ENCODE measurements at places on chromosomes 4 and X. TPM values are rescaled to one million over a fixed set of nuclear protein-coding genes. Genes with fewer than 3 reads are reported as not detected.

DNA sequence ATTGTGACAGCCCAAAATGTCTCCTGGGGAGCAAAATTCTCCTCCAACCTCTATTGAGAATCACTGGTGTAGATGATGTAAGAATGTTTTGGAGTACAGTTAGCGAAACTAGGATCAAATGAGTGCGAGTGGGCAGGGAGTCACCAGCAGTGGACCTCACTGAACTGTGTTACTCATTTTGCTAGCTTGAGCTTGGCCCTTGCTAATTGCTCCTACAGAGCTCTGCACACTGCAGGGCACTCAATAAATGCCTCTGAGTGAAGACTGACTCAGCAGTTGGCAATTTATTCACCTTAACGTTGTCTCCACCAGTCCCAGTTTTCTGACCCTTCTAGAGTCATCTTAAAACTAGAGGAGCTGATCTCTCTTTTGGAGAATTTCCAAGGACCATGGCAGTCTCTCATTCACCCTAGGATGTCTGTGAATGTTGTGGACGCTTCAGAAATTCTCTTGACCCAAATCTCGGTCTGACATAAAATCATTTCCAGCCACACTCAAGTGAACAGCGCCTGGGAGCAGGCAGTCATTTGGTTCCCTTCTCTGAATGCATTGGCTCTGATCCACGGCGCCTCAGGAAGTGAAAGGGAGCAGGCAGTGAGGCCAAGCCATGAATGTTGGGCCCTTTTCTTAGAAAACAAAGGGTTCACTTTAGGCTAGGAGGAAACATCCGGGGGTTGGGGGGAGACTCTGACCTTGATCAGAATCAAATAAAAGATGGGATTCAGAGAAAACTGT lies 148.1 kb downstream of the NWD2 start:
- peak; percentile 45 for DNase-seq

DNA sequence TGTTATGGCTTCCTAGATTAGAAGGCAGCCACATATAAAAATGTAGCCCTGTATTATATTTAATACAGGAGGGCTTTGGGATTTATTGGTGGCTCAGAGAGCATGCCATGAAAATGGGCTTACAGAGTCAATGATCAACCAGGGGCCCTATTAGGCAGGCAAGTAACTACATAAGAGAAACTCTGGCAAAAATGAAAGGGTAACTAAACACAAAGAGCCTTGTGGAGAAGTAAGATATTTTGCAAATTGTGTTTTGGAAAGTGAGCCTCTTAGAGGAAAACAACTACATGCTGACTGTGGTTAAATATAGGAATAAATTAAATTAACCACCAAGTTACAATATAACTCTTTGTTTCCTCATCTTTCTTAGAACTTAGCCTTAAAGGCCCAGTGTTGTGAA lies 5.5 kb downstream of the SAT1 start:
- DNase-seq: no peak

DNA sequence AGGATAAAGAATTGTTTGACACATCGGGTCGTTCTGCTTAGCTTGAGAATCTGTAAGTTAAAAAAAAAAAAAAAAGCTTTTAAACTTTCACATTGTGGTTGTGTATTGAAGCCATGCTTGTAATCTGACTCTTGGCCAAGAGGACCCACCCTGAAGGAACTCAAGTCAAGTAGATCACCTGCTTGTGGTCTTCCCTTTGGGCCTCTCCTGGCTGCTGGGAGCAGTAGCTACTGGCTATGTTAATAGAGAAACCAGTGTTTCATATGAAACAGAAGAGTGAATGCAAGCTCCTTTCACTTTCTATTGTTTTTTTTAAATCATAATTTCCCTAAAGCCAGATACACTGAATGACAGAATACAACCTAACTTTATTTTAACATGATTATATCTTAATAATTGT lies 402.4 kb upstream of the NDST4 start:
- DNase-seq: peak; percentile 10

DNA sequence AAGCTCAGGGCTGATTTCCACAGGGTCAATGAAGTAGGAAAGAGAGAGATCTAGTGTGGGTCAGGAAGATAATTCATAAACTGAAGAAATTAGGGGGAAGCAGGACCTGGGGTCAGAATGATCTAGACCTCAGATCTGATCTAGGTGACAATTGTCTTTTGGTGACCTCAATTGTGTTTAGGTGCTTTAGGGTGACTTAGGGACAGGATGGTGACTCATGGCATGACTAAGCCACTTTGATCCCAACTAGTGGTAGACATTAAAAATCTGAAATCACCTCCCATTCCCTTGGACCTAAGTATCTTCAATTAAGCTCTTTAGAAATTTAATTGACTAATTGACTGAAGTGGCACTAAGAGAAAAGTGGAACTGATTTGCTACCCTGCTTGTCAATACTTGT lies 36.7 kb upstream of the GRXCR1 start:
- no peak for DNase-seq

GRCh38 chr4:27098034-27098433 lies 237.4 kb downstream of the STIM2 start:
- DNase-seq: no peak

GRCh38 chrX:810186-810585 lies 179.6 kb downstream of the SHOX start:
- no peak for DNase-seq

- DNase-seq: peak; percentile 20
Measured at GRCh38 chr4:164251257-164251656, 502.7 kb upstream of the SMIM31 start.

DNA sequence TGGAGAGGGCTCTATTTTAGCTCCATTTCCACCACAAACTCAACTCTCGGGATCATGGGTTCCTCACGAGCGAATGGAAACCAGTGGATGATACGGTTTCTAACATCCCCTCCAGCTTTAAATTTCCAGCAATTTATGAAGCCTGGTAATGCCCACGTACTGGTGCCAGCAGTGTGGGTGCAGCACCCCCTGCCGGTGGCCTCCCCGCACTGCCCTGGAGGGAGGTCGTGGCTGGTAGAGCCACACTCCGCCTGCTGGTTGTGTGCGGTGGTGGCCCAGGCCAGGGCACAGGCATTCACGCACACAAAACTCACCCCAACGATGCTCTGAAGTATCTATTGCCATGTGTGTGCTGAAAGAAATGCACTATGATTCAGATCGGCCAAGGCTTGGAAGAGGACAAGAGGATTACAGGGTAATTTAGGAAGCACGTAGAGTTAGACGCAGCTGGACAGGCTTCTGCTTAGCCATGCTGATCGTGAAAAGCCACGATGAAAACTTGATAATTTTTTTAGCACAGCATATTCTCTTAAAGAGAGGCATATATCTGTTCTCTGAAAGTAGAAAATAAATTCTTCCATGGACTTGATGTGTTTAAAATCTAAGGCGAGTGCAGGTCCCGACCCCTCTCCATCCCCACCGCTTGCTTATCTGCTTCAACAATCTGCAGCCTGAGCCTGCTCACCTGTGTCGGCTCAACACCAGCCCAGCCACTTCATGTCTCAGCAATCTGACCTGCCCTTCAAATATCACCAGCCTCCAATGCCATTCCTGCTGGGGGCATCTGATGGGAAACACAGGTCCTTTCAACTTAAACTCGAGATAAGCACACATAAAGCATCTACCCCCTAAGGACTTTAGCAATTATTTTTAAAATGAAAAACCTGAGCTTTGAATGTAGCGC lies 59.1 kb downstream of the SCD5 start:
- DNase-seq: peak; percentile 66

DNA sequence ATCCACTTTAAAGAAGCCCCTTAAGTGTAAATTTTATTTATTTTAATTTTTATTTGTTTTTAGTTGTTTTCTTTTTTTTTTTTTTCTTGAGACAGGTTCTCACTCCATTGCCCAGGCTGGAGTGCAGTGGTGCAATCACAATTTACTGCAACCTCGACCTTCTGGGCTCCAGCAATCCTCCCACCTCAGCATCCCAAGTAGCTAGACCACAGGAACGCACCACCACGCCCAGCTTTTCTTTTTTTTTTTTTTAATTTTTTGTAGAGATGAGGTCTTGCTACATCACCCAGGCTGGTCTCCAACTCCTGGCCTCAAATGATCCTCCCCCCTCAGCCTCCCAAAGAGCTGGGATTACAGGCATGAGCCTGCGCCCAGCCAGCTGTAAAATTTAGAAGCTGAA lies 6.0 kb downstream of the SAT1 start:
- DNase-seq: no peak

GRCh38 chr4:10639100-10639499 lies 45.5 kb downstream of the CLNK start:
- DNase-seq: no peak

GRCh38 chrX:75131973-75132627 lies 24.0 kb downstream of the ABCB7 start:
- DNase-seq: no peak

DNA sequence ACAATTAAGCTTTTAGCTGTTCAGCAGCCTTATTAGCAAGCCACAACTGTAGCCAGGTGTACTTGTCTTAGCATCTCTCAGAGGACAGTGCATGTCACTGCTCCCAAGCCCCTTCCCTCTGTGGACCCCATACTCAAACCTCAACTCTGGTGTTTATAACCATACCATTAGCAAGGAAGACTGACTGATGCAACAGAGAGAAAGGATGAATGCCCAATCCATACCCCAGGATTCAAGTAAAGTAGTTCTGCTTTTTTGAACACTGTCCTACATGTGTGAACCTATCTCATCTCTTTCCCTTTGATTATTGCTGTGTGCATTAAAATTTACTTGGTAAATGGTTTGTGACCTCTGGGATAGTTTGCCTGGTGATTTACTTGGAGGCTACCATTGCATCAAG lies 22.8 kb upstream of the CYBB start:
- no peak for DNase-seq

DNA sequence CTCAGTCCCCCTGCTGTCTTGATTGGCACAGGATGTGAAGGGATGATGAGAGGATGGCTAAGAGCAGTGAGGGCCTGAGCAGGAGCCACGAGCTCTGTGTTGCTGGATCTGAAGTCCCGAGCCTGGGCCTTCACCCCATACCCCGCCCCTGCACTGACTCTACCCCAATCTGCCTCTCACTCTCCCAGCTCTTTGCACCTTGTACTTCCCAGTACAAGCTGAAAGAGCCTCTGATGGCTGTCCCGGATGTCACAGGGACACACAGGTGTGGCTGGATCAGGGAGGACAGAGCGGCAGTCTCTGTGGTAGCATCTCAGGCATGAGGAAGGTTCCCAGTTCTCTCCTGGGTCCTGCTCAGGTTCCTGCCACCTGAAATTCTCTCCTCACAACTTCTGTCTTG lies 103.6 kb downstream of the CHIC2 start:
- DNase-seq: no peak

- DNase-seq: peak; percentile 69
Measured at GRCh38 chr4:123826896-123827295, 430.3 kb downstream of the SPRY1 start.

- DNase-seq: peak; percentile 38
Measured at GRCh38 chrX:132631579-132632232, 142.9 kb upstream of the MBNL3 start.

DNA sequence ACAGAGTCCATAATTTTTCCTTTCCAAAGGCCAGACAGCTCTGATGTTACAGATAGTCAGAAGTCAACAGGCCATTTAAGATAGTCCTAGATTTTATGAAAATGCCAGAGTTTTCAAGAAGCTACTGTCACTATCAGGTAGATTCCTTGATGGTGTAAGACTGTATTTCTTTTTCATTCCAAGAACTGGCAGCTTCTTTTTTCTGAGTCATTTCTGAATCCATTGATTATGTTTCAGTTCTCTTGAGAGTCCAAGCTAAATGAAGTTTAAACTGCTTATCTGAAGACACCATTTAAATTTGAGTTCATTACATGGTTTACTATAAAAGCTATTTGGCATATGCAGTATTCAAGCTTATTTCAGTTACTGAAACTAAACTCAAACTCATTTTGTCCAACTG lies 44.6 kb downstream of the RASSF6 start:
- no peak for DNase-seq

GRCh38 chrX:139332441-139332840 lies 198.1 kb upstream of the F9 start:
- DNase-seq: no peak

DNA sequence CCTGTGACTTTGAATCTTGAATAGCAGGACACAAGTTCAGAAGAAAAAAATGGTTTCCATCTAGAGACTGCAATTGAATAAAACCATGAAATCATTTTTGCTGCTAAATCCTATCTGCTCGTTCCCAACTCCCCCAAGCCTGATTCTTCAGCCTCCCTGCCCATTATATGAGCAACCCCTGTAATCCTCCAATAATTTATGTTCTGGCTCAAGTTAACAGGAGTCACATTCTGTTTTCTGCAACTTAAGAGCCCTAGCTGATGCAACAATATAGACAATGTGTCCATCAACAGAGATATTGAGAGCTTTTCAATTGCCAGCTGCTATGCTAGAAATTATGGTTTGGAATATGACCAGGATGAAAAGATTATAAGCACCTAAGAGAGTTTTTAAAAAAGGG lies 84.1 kb downstream of the LDB2 start:
- no peak for DNase-seq

MTNR1A gene
- 0.21 TPM for total RNA-seq

RNF150 gene
- total RNA-seq: 62.1 TPM

UGT2B11 gene
- total RNA-seq: 0.82 TPM

FMR1NB gene
- total RNA-seq: not detected

EIF1AX gene
- total RNA-seq: 67.5 TPM
